ENCODE measurements at places on chromosomes 5 and 9.

DNA sequence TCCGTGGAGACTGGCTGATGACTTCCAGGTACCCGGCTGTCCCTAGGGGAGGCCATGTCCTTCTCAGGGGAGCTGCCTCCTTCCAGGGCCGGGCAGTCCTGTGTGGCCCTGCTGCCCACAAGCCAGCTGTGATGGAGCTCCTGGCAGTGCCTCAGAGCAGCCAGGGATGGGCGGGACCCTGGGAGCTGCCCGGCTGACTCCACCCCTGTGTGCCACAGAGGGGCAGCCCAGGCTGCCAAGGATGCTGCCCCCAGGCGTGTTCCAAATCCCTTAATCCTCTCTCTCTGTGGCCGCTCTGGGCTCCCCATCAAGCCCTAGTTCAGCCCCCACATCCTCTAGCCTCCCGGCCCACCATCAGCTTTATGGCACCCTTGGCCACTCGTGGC lies 7.0 kb upstream of the SCGB3A1 start:
- no peak for DNase-seq

GRCh38 chr9:121360601-121361374 lies 9.3 kb downstream of the STOM start:
- no peak for DNase-seq

GRCh38 chr5:133890776-133891280 lies 77.6 kb downstream of the C5orf15 start:
- DNase-seq: no peak

DNA sequence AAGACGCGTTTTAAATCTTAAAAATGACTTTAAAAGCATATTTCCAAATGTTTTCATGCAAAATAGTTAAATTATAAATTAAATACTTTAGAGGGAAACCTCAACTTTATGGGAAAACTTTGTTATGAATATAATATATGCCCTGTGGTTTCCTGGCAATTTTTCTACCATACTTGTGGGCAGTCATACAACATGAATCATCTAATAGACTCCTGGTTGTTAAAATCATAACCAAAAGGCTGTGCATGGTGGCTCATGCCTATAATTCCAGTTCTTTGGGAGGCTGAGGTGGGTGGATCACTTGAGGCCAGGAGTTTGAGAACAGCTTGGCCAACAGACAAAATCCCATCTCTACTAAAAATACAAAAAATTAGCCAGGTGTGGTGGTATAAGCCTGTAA lies 18.2 kb downstream of the ATP10B start:
- DNase-seq: no peak

DNA sequence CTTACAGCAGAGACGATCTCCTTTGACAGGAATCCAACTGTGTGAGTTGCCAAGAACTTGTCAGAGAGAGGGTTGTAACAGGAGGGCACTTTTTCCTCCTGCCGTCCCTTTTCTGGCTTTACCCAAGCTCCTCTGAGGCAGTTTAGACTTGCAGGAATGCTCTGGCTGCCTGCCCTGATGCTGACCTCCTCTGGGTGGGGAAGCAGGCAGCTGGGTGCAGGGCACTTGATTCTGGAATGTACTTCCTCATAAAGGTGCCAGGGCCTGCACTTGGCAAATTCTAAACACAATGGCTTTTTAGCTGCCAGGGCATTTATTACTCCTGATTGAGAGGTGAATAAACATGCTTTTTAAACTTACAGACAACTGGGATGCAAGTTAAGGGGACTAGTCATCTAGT lies 190.4 kb downstream of the EPB41L4A start:
- DNase-seq: no peak

- DNase-seq: peak; percentile 91
Measured at GRCh38 chr9:3887221-3887653, 361.4 kb upstream of the RFX3 start.

DNA sequence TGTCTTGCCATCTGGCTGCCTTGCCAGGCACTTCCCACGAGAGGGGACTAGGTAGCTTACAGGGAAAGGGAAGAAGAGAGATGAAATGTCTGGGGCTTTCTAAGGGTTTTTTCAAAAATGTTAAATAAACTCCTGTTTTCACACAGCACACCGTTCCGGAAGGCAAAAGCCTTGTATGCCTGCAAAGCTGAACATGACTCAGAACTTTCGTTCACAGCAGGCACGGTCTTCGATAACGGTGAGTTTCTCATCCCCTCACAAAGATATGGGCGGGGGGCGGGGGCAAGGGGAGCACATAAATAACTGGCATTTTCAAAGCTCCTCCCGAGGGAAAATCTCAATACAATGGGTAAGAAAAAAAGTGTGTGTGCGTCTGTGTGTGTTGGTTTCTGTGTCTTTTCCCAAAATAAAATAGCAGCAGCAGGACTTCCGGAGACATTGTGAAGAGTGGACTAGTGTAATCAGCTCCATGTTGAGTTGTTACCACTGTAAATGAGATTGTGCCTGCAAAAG lies 189.6 kb downstream of the NR3C1 start:
- DNase-seq: no peak

DNA sequence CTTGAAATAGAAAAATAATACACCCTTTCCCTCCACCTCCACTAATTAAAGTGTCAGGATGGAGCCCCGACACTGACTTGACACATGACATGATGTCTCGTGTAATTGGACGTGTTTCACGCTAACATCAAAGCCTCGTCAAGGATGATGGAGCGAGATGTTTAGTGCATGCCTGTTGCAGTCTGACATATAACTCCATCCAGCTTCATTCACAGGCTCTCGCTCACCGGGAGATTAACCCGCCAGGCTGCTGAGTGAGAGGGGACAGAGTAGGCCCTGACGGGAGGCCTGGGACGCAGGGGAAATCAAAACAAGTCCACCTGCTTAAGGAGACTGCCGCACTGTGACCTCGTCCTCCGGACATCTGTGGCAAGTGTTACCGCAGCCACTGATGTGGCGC lies 263.5 kb downstream of the SLIT3 start:
- no peak for DNase-seq

GRCh38 chr9:37119360-37119759 lies 1.0 kb upstream of the ZCCHC7 start:
- DNase-seq: no peak

DNA sequence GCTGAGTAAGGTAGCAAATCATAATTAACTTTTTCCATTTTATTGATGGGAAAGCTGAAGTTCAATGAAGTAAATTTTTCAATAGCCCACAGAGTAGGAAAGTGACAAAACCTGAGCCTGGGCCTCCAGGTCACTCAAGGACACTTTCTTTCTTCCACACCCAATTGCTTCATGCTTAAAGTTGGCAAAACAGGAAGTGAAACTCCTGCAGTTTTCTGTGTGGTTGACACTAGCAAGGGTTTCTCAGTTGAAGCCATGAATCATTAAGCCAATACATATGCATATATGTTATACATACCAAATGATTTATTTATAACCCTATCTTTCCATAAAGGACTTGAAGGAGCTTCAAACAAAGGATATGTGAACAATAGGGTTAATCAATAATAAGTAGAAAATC lies 13.9 kb downstream of the TLR4 start:
- no peak for DNase-seq

GRCh38 chr5:2175842-2176404 lies 293.2 kb upstream of the IRX4 start:
- no peak for DNase-seq

- no peak for DNase-seq
Measured at GRCh38 chr5:81972492-81972783, 615 bp downstream of the ATG10 start.

GRCh38 chr9:114250235-114250568 lies 72.7 kb upstream of the ORM1 start:
- no peak for DNase-seq

DNA sequence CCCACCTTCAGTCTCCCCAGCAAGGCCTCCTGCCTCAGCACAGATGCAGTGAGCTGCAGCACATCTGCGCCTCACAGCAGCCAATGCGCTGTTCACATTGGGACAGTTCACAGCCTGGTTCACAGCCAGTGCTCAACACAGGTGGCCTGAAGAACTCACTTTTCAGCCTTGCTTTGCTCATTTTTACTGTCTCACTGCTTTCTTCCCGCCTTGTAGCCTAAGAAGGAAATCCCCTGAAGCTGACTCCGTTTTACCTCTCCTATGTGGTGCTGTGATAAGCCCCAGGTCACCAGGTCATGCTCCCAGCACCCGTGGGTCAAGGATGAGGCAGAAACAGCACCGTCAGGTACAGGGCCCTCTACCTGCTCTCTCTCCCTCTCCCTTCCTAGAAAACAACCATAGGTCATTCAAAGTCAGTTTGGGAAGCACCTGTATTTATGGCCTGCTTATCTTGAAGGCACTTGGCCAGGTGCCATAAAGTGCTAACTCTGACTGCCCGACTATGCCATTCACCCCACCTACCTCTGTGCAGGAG lies 1.1 kb downstream of the GCNT4 start:
- no peak for DNase-seq

DNA sequence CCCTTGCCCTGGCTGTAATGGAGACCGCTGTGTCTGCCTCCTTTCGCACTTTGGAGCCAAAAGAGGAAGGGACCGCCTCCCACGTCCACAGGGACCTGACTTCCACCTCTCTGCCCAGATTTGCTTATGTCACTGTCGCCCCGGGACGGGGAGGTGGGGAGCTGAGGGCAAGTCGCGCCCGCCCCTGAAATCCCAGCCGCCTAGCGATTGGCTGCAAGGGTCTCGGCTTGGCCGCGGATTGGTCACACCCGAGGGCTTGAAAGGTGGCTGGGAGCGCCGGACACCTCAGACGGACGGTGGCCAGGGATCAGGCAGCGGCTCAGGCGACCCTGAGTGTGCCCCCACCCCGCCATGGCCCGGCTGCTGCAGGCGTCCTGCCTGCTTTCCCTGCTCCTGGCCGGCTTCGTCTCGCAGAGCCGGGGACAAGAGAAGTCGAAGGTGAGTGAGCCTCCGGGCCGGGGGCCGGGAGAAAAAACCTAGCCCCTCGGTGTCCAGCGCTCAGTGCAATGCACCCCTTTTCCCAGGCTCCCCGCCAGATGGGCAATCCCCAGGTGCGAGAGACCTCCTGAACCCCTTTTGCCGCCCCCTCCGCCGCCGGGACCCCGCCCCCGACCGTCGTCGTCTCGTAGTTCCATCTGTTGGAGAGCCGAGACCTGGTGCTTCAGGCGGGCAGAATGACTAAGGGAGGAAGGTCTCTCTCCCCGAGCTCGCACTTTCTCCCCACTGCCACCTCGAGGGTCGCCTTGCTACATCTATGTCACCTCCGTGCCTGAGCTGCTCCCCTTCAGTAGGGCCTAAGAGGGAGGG lies at the start of gene GPX3:
TSS of gene GPX3 (plus strand) at position 288 of the 807 bp plus-strand sequence. CDS start at position 352, 64 bp downstream.
- peak; percentile 71 for DNase-seq

DNA sequence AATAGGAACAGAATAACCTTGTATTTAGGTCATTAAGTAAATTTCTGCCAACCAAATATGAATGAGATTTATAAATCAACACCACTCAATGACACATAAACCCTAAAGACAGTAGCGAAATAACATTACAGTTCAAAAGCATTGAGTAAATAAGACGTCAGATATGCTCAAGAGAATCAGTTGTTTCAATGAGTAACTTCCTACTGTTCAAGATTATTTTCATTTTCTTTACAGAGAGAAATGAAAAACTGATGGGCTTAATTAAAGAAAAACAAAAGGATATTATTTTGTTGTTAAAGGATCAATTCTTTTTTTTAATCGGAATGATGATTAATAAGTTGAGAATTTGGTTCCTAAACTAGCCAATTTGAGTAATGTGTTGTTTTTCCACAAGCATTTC lies 150.1 kb downstream of the BNC2 start:
- DNase-seq: no peak

DNA sequence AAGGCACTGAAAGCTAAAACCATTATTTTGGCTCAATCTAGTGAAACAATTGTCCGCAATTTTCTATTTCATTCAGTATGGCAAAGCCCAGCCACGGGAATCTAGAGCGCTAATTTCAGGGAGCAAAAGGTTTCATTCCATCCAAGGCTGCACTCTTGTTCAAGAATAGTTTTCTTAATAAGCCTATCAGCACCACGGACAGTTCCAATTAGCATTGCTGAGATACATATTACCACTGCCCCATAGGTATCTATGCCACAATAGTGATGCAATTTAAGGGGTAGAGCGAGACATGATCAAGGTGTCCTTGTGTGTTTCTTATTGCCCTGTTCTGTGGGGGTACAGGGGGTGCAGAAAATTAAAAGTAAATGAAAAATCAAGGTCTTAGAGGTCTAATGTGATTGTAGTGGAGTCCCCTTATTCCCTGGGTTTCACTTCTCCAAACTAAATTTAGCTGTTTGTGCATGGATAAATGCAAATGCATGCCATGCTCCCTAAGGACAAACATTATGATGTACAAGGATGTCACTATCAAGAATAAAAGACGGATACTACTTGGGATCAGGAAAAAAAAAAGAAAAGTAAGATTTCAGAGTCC lies 45.5 kb downstream of the SPOCK1 start:
- DNase-seq: no peak

DNA sequence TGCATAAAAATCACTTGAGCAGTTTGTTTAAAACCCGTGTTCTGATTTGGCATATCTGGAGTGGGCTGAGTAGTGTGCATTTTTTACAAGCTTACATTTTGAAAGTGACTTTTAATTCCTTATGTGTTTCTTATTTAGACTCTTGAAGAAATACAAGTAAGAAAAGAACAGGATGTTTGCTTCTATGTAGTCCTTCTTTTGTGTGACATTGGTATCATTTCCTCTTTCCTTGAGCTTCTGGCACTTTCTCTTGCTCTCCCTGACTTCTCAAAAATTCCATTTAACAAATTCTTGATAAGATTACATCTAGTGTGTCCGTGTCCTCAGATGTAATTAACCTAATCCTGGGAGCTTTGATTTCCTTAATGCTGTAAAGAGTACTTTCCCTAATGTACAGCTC lies 12.5 kb downstream of the GARNL3 start:
- no peak for DNase-seq

DNA sequence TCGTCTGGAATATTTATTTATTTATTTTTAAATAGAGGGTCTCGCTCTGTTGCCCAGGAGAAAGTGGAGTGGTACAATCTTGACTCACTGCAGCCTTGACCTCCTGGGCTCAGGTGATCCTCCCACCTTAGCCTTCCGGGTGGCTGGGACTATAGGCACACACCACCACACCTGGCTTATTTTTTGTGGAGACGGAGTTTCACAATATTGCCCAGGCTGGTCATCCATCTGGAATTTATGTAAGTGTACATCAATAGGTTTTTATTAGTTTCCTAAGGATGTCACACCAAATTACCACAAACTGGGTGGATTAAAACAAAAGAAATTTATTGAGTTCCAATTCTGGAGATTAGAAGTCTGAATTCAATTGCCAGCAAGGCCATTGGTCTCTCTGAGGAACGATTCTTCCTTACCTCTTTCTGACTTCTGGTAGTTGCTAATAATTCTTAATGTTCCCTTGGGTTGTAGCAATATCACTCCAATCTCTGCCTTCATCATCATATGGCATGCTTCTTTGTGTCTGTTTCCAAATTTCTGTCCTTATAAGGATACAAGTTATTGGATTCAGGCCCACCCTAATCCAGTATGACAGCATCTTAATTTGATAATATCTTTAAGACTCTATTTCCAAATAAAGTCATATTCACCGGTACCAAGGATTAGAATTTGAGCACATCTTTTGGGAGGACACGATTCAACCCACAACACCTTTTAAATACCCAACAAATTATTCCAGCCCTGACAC lies 16.3 kb upstream of the RAD23B start:
- DNase-seq: no peak

DNA sequence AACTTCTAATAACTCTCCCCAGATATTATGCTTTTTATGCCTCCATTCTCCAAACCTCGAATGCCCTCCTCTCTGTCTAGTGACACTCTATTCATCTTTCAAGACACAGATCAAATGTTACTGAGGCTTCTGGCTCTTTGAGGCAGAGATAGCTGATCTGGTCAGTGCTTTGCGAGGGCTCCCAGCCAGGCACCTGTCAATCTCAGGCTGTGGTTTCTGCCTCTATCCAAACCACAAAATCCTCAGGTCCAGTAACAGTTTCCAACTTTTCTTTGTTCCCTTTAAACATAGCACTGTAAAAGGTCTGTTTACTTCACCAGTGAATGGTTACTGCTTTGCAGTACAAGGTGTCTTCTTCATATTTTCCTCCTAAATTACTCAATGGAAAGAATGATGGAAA lies 11.5 kb upstream of the STK32A start:
- no peak for DNase-seq

Measured in NCI-H345 (cell line).